ENCODE measurements at places on chromosomes 7 and 10.

DNA sequence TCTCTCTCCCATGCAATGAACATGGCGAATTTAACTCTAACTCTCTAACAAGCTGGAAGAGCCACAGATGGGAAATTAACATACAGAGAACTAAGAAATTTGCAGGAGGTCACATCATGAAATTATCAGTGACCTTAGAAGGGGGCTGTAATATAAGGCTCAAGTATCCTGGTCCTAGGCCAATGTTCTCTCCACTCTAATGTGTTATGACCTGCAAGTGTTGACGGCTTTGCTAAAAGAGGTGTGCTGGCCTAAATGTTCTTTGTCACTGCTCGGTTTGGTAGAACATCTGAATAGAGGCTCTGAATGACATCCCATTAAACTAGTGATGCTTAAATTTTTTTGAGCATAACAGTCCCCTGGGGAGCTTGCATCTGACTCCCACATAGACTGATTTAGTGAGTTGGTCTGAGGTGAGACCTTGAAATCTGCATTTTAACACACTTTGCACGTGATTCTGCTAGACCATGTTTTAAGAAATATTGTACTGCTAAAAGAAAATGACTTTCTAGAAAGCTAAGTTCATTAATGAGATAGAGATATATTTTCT is 129.3 kb downstream of the GFRA1 start:
- DNase-seq: no peak

DNA sequence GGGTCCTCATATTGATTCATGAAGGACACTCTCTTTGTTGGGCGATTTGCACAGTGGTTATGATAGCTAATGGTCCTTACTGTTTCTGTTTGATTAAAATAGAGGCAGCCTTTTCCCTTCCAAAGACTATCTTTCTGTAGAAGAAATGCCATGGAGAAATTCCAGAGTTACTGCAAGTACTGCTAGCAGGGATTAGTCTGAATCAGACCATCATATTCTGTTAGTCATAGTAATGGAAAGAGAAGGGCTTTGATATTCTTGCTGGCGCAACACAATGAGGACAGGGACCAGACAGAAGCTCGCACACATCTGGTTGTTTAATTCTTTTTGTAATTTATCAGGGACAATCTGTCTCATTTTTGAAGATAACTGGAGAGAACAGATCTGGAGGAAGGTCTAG is 304.5 kb upstream of the FZD8 start:
- no peak for DNase-seq

DNA sequence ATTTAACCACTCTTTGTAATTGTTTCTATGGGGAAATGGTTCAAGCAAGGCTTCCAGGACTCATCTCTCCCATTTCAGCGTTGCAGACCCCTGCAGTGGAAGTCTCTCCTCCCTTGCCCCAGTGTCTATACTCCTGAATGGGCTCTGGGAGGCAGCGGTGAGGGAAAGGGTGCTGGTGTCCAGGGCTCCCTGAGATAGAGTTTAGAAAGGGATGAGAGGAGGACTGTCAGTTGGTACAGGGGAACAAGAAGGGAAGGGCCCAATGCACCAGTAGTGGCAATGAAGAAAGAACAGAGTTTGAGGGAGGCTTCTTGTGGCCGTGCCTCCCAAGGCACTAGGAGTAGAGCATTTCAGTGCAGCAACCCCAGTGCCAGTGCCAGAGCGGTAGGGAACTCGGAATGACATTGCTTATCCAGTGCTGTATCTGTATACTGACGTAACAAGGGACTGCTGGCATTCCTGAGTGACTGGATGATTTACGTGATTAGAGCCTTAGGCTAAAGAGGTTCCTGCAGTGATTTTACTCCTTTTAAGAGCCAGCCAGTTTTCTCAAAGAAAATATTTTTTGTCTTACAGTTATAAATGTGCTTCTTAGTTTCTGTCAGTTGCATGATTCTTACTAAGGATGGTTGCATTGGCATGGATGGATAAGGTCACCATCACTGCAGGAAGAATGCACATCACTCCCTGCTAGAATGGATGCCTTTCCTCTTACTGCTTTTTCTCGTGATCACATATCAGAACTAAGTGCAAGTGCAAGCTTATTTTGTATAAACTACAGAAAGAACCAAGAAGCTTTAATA is 28.0 kb downstream of the PRPF18 start:
- DNase-seq: no peak

DNA sequence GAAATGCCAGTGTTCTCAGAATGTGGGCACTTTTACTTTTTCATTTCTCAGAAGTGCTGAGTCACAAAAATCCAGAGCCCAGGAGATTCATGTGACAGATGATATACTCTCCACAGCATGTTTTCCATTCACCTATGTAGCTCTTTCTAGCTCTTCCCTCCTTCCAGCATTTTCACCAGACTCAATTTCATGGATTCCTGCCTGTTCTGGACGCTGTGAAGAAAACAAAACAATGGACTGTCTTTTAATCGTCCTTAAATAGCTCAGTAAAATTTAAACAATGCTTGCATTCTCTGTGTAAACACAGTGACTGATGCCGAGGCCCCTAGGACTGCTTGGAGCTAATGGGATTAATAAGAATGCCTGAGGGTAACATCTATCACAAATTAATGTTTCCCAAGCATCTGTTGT is 25.5 kb downstream of the ZNF713 start:
- no peak for DNase-seq

GRCh38 chr7:90580051-90580450 is 16.1 kb upstream of the CDK14 start:
- no peak for DNase-seq

DNA sequence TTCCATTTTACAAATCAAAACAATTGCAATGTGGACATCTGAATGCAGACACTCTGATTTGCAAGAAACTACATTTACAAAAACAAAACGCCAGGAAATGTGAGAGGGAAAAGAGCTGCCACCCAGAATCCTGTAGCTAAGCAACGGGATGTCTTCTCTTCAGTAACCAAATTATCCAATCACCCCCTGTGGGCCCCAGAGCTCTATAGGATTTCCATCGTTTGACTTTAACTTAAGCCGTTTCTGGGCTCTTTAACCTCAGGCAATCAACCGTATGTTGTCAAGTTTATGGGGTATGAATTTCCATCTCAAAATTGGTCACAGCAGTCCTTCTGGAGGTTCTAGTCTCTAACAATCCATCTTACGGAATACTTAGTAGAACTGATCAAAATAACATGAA is 240.5 kb downstream of the ETV1 start:
- DNase-seq: no peak

GRCh38 chr7:3518546-3518945 is 217.5 kb downstream of the SDK1 start:
- no peak for DNase-seq
